ENCODE measurements at places on chromosomes 1 and 21. TPM values are rescaled to one million over a fixed set of nuclear protein-coding genes. Genes with fewer than 3 reads are reported as not detected.
A peak's percentile ranks its signal among the peaks of the same experiment; 100 is the strongest.

TNFRSF8 gene
- 0.30 TPM for total RNA-seq

UTS2 gene
- total RNA-seq = not detected

DNA sequence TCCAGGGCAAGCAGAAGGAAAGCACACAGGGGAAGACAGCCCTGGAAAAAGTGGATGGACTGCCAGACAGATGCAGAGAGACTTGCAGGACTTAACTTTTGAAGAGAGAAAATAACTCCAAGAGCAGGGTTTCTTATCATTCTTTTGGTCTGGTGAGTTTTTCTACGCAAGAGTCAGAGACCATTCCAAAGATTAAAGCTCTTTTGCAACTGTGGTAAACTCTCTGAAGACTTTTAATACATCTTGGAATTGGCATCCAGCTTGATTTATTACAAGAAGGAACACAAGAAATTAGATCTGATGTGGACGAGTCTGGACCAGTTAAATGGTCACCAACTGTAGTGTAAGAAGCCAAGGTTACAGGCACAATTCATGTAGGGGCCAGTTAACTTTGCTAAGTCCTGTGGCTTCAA lies 153.4 kb downstream of the SIPA1L2 start:
- no peak for DNase-seq

DNA sequence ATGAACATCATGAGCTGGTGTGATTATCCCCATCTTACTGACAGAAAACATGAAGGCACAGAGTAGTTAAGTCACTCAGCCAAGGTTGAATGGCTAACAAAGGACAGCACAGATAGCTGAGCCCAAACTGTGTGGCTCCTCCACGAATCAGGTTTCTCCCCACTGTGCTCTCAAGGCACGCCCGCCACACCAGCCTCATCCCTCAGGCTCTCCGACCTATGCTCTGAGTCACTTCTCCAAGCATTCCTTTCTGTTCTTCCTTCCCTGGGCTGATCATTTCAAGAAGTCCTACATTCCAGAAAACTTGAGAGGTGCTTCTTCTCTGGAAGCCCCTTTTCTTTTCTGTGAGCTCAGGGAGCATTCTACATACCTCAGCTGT lies 25.3 kb upstream of the SDC3 start:
- DNase-seq = peak; percentile 39

GRCh38 chr1:43414634-43415223 lies 25.0 kb downstream of the SZT2 start:
- peak; percentile 48 for DNase-seq

GRCh38 chr1:225613006-225613405 lies 39.9 kb downstream of the ENAH start:
- DNase-seq = no peak

- no peak for DNase-seq
Observed at GRCh38 chr1:55363268-55363667, 148.1 kb upstream of the USP24 start.

DNA sequence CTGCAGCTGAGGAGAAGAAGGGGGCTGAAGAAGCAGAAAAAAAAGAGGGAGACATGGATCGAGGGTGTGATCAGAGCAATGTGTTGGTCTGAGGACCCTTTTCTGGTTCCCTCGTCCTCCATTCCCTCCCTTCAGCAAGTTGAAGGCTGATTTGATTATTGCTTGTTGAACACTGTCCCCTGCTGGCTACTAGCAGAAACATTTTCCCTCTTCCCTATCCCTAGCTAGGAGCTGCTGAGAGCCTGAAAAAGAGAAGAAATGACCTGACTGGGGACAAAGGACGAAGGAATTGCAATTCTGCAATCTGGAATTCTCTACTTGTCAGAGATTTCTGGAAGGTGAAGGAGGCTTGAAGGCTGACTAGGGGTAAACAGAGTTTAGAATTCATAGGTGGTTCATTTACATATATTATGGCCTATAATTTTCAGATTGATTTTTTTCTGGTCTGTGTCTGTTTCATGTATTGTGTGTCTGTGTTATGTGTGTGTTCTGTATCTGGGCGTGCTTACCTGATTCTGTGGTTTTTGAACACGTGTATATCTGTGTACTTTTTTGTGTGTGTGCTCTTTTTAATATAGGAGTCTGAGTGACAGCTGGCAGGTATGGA lies 9.8 kb downstream of the NHLH1 start:
- DNase-seq = peak; percentile 50
